Right lobe of liver (tissue), 6 donors: ENCODE measurements at places on chromosomes 5 and 9. TPM values are rescaled to one million over a fixed set of nuclear protein-coding genes. Genes with fewer than 3 reads are reported as not detected.

- no peak overlapping the region for H3K4me3 ChIP-seq
- no peak for DNase-seq
Observed at GRCh38 chr5:23612701-23613100, 105.3 kb downstream of the PRDM9 start.

DNA sequence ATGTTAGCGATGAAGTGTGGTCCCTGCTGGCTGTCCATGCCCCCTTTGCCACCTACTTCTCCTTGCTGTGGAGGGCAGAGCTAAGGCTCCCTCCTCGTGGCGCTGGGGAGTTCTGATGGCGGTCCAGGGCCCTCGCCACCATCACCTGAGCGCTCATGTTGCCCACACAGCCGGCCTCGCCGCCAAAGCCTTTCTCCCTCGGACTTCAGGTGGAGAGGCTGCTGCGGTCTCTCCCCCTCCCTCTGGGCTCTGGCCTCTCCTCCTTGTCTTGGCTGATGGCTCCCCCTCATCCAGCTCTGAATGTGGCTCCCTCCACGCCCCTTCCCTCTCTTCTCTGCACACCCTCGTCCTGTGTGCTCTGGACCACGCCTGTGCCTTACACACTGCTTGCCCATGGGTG lies 14.5 kb upstream of the LPCAT1 start:
- H3K27me3 ChIP-seq: no peaks in the 10 kb centered on the region
- no peaks in the 10 kb centered on the region for H3K4me1 ChIP-seq
- H3K36me3 ChIP-seq: no peaks in the 10 kb centered on the region
- no peak overlapping the region for H3K4me3 ChIP-seq

GRCh38 chr5:82664732-82665131 lies 386.6 kb upstream of the RPS23 start:
- no peak overlapping the region for H3K4me3 ChIP-seq
- H3K27me3 ChIP-seq: no peaks in the 10 kb centered on the region
- DNase-seq: no peak
- no peak overlapping the region for H3K27ac ChIP-seq
- H3K4me1 ChIP-seq: no peaks in the 10 kb centered on the region
- H3K36me3 ChIP-seq: no peaks in the 10 kb centered on the region

GRCh38 chr5:14587150-14587549 lies 5.6 kb downstream of the OTULINL start:
- no peak overlapping the region for H3K4me3 ChIP-seq
- H3K27ac ChIP-seq: no peak overlapping the region
- H3K36me3 ChIP-seq: no peaks in the 10 kb centered on the region
- no peaks in the 10 kb centered on the region for H3K27me3 ChIP-seq
- DNase-seq: no peak
- H3K4me1 ChIP-seq: no peaks in the 10 kb centered on the region

- no peak overlapping the region for H3K4me3 ChIP-seq
- DNase-seq: no peak
- no peaks in the 10 kb centered on the region for H3K36me3 ChIP-seq
Observed at GRCh38 chr5:42366051-42366450, 57.2 kb upstream of the GHR start.

DNA sequence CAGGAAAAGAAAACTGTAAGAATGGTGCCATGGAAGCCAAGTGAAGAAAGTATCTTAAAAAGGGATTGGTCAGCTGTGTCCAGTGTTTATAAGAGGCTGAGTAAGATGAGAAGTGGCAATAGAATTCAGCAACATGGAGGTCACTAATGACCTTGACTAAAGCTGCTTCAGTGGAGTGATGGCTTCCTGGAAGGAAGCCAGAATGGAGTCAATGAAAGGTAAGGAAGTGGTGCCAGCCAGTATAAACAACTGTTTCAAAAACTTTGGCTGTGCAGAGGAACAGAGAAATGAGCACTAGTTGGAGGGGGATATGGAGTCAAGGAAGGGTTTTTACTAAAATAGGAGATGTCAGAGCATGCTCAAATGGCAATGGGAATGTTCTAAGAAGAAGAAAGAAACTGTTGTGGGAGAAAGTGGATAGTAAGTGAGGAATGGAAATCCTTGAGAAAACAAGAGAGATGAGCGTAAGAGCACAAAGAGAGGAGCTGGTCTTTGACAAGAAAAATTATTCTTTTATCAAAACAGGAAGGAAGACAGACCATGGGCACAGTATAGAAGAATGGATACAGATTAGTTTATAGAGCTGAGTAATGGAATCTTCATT lies 11.1 kb upstream of the NRG2 start:
- no peaks in the 10 kb centered on the region for H3K36me3 ChIP-seq
- no peak overlapping the region for H3K27ac ChIP-seq
- no peaks in the 10 kb centered on the region for H3K4me1 ChIP-seq

DNA sequence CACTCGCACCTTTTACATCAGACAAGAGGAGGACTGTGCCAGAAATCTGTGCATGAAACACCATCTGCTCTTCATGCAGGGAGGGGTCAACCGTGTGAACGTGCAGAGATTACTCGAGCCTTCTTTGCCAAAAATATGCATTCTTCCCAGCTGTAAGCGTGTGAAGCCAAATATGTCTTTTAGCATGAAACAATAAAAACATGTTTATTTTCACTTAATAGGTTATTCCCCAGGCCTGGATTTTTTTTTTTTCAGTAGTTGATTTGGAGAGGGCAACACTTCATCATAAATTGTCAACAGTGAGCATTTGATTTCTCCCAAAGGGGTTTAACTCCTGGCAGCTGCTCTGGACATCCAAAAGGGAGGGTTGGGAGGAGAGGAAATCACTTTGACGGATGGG lies 23.8 kb downstream of the PLAC8L1 start:
- H3K4me3 ChIP-seq: no peak overlapping the region
- H3K27ac ChIP-seq: no peak overlapping the region
- no peaks in the 10 kb centered on the region for H3K4me1 ChIP-seq

- no peak overlapping the region for H3K27ac ChIP-seq
- DNase-seq: no peak
- H3K4me3 ChIP-seq: no peak overlapping the region
- H3K27me3 ChIP-seq: no peaks in the 10 kb centered on the region
- H3K4me1 ChIP-seq: no peaks in the 10 kb centered on the region
- no peaks in the 10 kb centered on the region for H3K36me3 ChIP-seq
Observed at GRCh38 chr9:113675475-113675941, 200.6 kb upstream of the ZNF618 start.

GRCh38 chr5:94702729-94703128 lies 84.3 kb downstream of the SLF1 start:
- H3K27me3 ChIP-seq: no peaks in the 10 kb centered on the region
- no peak overlapping the region for H3K27ac ChIP-seq
- H3K36me3 ChIP-seq: no peaks in the 10 kb centered on the region
- no peaks in the 10 kb centered on the region for H3K4me1 ChIP-seq
- H3K4me3 ChIP-seq: no peak overlapping the region

- no peaks in the 10 kb centered on the region for H3K4me1 ChIP-seq
- no peak overlapping the region for H3K4me3 ChIP-seq
- no peaks in the 10 kb centered on the region for H3K36me3 ChIP-seq
- no peak for DNase-seq
- H3K27me3 ChIP-seq: no peaks in the 10 kb centered on the region
- no peak overlapping the region for H3K27ac ChIP-seq
Observed at GRCh38 chr5:57338868-57339340, 143.7 kb downstream of the ACTBL2 start.

GRCh38 chr5:177094224-177095087 lies 7.7 kb downstream of the FGFR4 start:
- no peak overlapping the region for H3K27ac ChIP-seq
- peaks cover 2% of the 10 kb centered on the region for H3K4me1 ChIP-seq
- no peaks in the 10 kb centered on the region for H3K27me3 ChIP-seq
- peak; percentile 91 for DNase-seq
- H3K36me3 ChIP-seq: peaks cover 30% of the 10 kb centered on the region

- H3K4me1 ChIP-seq: no peaks in the 10 kb centered on the region
- no peak overlapping the region for H3K27ac ChIP-seq
- no peaks in the 10 kb centered on the region for H3K27me3 ChIP-seq
- no peak overlapping the region for H3K4me3 ChIP-seq
Observed at GRCh38 chr9:88828492-88828974, 162.7 kb upstream of the S1PR3 start.

DNA sequence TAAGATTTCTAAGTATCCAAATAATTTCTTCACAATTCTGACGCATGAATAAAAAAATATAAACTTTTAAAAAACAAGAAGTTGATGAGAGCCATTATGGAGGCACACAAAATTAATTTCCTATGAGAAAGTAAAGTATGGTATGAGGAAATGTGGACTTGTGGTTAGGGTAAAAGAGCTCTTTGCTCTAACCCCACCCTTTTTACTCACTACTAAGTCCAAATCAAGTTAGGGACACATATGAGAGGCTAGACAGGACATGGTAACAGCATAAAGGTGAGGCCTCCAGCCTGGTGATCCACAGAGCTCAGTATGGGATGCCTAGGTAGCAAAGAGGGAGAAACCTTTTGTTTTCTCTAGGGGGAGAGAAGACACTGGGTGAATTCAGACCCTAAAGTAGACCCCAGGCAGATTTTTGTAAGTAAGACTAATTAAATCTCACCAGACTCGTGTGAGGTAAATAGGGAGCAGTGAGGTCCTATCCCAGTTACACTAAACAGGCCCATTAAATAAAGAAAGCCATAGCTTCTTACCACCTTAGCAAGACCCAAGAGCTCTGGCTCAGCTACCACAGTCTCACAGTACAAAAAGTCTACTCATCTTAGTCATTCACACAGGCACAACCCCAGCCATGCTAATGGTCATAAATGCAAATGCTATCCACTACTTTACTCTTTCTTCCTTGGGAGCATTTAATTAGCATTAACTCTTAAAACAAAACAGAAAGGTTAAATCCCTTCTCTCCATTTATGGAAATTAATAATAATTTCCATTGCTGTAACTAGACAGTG lies 42.6 kb downstream of the MLLT3 start:
- H3K27ac ChIP-seq: no peak overlapping the region
- no peak for DNase-seq
- no peaks in the 10 kb centered on the region for H3K36me3 ChIP-seq
- H3K4me3 ChIP-seq: no peak overlapping the region
- H3K4me1 ChIP-seq: no peaks in the 10 kb centered on the region

DNA sequence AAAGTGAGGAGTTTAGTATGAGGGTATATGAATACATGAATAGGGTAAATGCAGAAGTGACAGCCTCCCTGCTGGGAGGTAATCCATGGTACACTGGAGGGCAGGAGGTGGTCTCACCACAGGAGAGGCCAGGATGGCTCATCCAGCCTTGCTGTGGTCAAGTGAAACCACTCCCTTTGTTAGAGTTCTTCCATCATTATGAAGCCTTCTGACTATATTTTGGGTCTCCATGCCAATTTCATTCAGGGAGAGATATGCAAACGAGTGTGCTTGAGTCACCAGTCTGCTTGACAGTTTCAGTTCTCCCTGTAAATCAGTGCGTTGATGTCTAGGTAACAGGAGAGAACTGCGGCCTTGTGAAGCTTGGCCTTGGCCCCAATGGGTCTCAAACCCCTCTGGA lies 16.4 kb downstream of the PPP3R2 start:
- no peak overlapping the region for H3K27ac ChIP-seq
- H3K27me3 ChIP-seq: no peaks in the 10 kb centered on the region
- no peak for DNase-seq
- H3K4me1 ChIP-seq: peaks cover 9% of the 10 kb centered on the region

DNA sequence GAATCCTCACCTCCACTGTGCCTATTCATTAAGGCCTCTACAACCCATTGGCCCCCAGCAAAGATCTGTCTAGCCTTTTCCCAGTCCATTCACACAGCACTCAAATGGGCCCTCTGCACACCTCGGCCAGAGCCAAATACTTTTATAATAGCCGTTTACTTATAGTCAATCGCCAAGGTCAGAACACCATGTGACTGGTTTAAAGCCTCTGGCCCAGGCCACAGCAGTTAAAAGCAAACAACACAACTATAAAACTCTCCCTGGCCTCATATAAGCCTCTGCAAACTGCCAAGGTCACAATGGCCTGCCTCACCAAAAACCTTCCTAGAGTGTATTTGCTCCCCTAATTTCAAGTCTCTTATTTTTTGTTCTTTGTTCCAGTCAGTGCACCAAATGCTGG lies 562.6 kb downstream of the CAAP1 start:
- no peaks in the 10 kb centered on the region for H3K4me1 ChIP-seq
- no peak for DNase-seq
- no peak overlapping the region for H3K27ac ChIP-seq
- H3K4me3 ChIP-seq: no peak overlapping the region

FGF1 gene
- 0.56 TPM for total RNA-seq

PCDHGA7 gene
- total RNA-seq: 0.66 TPM

CNTNAP3B gene
- 1.9 TPM for total RNA-seq

LCN2 gene
- total RNA-seq: 81.8 TPM

HK3 gene
- total RNA-seq: 2.3 TPM

REXO4 gene
- 11.3 TPM for total RNA-seq
